ENCODE measurements at places on chromosomes 4 and X. TPM values are rescaled to one million over a fixed set of nuclear protein-coding genes. Genes with fewer than 3 reads are reported as not detected.
A peak's percentile ranks its signal among the peaks of the same experiment; 100 is the strongest.

GRCh38 chr4:184269879-184270430, 52.3 kb upstream of the ENPP6 start:
- no peaks in the 10 kb centered on the region for H3K27me3 ChIP-seq
- H3K4me1 ChIP-seq, result no peaks in the 10 kb centered on the region
- no peaks in the 10 kb centered on the region for H3K36me3 ChIP-seq
- H3K27ac ChIP-seq, result no peak overlapping the region
- H3K4me3 ChIP-seq, result no peak overlapping the region
- no peak for DNase-seq

- H3K4me1 ChIP-seq, result no peaks in the 10 kb centered on the region
- peak; percentile 7 for DNase-seq
- H3K27ac ChIP-seq, result no peak overlapping the region
- H3K27me3 ChIP-seq, result no peaks in the 10 kb centered on the region
Observed at GRCh38 chrX:15939737-15940136, 85.1 kb upstream of the AP1S2 start.

GRCh38 chr4:82889287-82889686, 1.7 kb downstream of the SEC31A start:
- H3K36me3 ChIP-seq, result peaks cover 13% of the 10 kb centered on the region
- peak overlapping the region; percentile 77 for H3K4me3 ChIP-seq
- peak overlapping the region; percentile 96 for H3K27ac ChIP-seq
- DNase-seq, result no peak

- no peak overlapping the region for H3K27ac ChIP-seq
- peaks cover 4% of the 10 kb centered on the region for H3K27me3 ChIP-seq
- no peak overlapping the region for H3K4me3 ChIP-seq
Observed at GRCh38 chrX:13898603-13899002, 81.7 kb upstream of the GPM6B start.

Gene SMIM31
- total RNA-seq, result not detected

DNA sequence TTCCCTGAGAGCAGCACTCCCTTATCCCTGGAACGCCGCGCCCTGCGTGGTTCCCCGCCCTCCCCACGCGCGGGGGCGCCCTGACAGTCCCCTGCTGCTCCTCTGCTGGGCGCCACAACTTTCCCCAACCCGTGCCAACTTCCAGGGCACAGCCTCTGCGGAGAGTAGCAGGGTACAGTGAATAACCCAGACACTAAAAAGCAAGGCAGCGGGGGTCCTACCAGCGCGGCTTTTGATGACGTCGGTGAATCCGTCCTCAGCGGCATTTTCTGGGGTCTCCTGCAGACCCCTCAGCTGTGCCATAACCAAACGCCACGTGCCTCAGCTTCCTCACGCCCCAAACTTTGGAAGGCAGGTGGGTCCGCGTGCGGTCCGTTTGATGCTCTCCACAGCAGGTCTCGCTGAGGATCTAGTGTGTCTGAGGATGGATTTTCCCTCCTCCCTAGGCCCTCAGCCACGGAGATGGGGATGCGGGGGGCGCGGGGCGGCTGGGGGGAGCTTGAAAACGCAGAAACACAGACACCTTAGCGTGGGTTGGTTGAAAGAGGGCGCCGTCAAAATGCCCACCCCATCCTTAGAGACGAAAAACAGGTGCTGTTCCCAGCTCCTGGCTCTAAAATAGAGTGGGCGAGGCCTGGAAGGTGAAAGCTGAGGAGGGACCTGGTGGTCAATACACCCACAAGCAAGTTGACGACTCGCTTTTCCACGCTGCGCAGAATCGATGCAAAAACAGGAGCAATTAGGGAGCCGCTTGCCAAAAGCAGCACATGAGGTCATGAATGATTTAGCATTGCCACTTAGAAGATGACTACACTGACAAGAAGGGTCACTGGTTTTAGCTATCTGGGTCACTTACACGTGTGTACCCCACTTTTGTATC, 405.6 kb downstream of the FAM47A start:
- H3K4me1 ChIP-seq, result no peaks in the 10 kb centered on the region
- H3K27me3 ChIP-seq, result peaks cover 8% of the 10 kb centered on the region

GRCh38 chr4:41628936-41629335, 91.0 kb downstream of the LIMCH1 start:
- no peaks in the 10 kb centered on the region for H3K4me1 ChIP-seq
- H3K36me3 ChIP-seq, result no peaks in the 10 kb centered on the region
- no peak overlapping the region for H3K4me3 ChIP-seq
- no peak overlapping the region for H3K27ac ChIP-seq

DNA sequence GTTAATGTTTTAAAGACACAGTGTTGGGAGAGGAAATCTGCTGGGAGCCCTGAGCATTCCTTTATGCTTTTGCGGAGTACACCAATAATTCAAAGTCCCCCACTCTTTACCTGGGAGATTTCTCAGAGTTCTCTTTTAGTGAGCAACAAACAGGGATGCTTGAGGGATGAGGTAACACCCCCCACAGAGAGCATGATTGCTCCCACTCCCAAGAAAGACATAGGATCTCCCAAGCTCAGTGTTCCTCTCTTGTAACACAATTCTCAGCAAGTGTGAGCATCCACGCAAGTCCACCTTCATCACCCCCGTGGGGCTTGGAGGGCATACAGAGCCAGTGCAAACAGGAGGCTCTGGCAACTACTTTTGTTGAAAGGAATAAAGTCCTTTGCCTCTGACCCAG, 36.1 kb downstream of the GSPT2 start:
- no peaks in the 10 kb centered on the region for H3K27me3 ChIP-seq
- no peaks in the 10 kb centered on the region for H3K36me3 ChIP-seq
- H3K4me1 ChIP-seq, result no peaks in the 10 kb centered on the region

- H3K4me1 ChIP-seq, result no peaks in the 10 kb centered on the region
- H3K36me3 ChIP-seq, result peaks cover 15% of the 10 kb centered on the region
- no peak overlapping the region for H3K27ac ChIP-seq
- H3K27me3 ChIP-seq, result no peaks in the 10 kb centered on the region
- no peak overlapping the region for H3K4me3 ChIP-seq
- no peak for DNase-seq
Observed at GRCh38 chr4:105357258-105357980, 116.4 kb downstream of the PPA2 start.

DNA sequence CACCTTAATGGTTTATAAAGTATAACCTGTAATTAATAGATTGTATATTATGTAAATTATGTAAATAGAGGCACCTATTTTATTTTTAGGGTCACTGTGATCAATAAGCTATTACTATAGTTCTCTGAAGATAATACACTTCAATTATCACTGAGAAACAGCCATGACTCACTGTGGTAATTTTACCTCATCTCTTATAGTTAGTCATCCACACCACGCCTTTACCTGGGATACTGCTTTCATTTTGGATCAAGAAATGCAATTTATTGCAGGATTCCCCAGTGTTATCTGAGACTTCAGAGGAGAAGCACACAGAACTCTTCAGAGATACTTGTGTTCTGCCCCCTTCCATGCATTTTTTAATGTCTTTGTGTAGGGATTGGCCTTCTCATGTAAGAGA, 348.1 kb upstream of the ATOH1 start:
- H3K36me3 ChIP-seq, result no peaks in the 10 kb centered on the region
- no peak overlapping the region for H3K27ac ChIP-seq
- no peaks in the 10 kb centered on the region for H3K4me1 ChIP-seq
- no peak overlapping the region for H3K4me3 ChIP-seq
- no peak for DNase-seq
- no peaks in the 10 kb centered on the region for H3K27me3 ChIP-seq

DNA sequence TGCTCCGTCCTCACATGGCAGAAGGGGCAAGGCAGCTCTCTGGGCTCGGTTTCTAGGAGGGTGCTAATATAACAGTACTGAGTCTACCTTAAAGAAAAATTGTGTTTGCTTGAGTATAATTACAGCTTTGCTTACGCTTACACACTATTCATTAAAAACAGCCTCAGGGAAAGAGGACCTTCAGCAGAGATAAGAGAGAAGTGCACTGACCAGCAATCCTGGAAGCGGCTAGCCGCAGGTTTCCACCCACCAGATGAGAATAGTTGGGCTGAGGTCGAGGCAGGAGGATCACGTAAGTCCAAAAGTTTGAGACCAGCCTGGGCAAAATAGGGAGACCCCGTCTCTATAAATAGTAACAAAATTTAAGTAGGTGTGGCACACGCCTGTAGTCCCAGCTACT, 15.2 kb upstream of the MRFAP1 start:
- H3K4me3 ChIP-seq, result no peak overlapping the region
- H3K36me3 ChIP-seq, result peaks cover 16% of the 10 kb centered on the region
- H3K27ac ChIP-seq, result no peak overlapping the region
- H3K4me1 ChIP-seq, result no peaks in the 10 kb centered on the region
- H3K27me3 ChIP-seq, result no peaks in the 10 kb centered on the region
- DNase-seq, result no peak

Gene SRPX
- total RNA-seq, result 26.7 TPM

Gene CCDC120
- total RNA-seq, result 20.6 TPM

Gene STATH
- not detected for total RNA-seq

DNA sequence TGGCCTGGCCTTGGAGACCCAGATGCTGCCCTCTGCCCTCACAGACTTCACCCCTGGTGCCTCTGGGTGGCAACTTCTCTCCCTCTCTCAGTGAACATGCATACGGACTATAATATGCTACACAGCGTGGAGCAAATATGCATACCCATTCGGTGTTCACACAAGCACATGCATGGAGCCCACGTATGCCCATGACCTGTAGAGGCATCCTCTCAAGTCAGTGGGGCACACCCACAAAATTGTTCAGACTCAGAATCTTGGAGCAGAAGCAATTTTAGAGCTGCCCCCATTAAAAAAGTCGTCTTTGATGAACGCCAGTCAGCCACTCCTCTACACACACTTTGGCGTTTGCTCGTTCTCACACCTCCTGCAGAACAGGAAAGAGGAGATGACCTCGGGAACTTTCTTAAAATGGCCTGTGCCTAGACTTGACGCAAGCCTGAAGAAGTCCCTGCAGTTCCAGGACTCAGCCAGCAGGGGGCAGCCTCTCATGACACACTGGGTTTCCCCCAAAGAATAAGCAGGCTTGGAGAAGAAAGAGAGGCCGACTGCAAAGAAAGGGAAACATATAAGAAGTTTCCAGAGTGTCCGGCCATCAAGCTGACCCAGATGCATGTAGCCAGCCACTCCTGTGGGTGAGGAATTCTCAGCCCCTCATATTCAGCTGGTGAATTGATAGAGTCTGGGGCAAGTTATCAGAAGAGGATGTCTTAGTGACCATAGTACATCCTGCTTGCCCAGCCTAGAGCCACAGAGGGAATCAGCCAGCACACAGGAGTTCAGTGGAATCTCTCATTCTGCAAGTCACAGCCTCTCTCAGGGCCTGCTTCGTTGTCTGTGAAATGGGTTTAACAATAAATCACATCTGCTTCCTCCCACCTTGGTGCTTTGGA, 17.3 kb downstream of the APLN start:
- H3K4me3 ChIP-seq, result no peak overlapping the region
- no peak overlapping the region for H3K27ac ChIP-seq
- no peaks in the 10 kb centered on the region for H3K4me1 ChIP-seq
- no peaks in the 10 kb centered on the region for H3K36me3 ChIP-seq
- H3K27me3 ChIP-seq, result no peaks in the 10 kb centered on the region

DNA sequence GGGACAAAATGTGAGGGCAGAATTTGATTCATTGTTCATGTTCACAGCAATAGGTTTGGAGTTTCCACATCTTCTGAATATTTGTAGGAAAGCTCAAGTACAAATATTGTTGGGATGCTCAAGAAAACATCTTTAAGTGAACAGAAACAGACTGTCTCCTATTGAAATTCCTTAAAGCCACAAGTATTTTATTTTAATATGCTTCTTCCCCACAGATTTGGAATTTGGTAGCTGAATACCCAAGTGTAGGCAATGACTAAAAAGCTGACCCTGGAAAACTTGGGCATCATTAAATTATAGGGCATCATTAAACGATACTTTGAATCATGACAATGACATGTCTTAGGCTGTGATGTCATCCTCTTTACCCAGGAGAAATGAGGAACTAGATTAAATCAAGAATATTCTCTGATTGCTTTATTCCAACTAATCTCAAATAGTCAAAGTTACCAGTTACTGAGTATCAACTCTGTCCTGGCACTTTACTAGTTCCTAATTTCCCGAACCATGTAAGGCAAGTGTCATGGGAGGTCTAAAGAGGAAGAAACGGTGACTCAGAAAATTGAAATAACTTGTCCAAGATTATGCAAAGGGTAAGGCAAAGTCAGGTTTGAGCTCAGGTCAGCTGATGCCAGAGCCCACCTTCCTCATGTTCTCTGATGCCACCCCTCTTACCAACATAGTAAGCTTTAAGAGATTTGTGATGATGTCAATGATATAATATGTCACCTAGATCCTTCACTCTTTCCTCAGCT, 223.1 kb upstream of the LEF1 start:
- DNase-seq, result no peak
- no peak overlapping the region for H3K4me3 ChIP-seq
- no peaks in the 10 kb centered on the region for H3K4me1 ChIP-seq
- H3K36me3 ChIP-seq, result no peaks in the 10 kb centered on the region
- no peak overlapping the region for H3K27ac ChIP-seq

- H3K4me3 ChIP-seq, result no peak overlapping the region
- no peak for DNase-seq
- no peak overlapping the region for H3K27ac ChIP-seq
- no peaks in the 10 kb centered on the region for H3K36me3 ChIP-seq
- H3K4me1 ChIP-seq, result peaks cover 3% of the 10 kb centered on the region
Observed at GRCh38 chrX:3066555-3066954, 25.3 kb downstream of the ARSF start.

Gene SPANXA1
- not detected for total RNA-seq

DNA sequence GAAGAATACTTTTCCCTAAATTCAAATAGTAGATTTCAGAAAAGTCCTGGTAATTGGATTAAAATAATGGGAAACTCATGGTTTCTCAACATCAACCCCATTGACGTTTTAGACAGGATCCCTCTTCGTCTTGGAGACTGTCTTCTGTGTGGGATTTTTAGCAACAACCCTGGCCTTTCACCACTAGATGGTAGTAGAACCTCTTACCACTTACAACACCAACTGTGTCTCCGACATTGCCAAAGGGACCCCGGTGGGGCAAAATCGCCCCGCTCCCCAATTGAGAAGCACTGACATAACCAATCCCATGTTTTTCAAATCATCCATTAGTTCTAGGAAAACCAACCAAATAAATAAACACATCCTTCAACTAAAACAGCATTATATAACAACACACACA, 16.9 kb upstream of the ANOS1 start:
- H3K4me1 ChIP-seq, result no peaks in the 10 kb centered on the region
- peak; percentile 57 for DNase-seq
- no peaks in the 10 kb centered on the region for H3K36me3 ChIP-seq
- H3K27me3 ChIP-seq, result no peaks in the 10 kb centered on the region

GRCh38 chrX:12332786-12333347, 194.6 kb downstream of the FRMPD4 start:
- no peaks in the 10 kb centered on the region for H3K36me3 ChIP-seq
- no peaks in the 10 kb centered on the region for H3K27me3 ChIP-seq
- H3K4me3 ChIP-seq, result no peak overlapping the region
- H3K27ac ChIP-seq, result no peak overlapping the region
- DNase-seq, result no peak

- no peaks in the 10 kb centered on the region for H3K27me3 ChIP-seq
- H3K36me3 ChIP-seq, result peaks cover 47% of the 10 kb centered on the region
- no peak for DNase-seq
- H3K4me3 ChIP-seq, result no peak overlapping the region
- H3K27ac ChIP-seq, result no peak overlapping the region
Observed at GRCh38 chrX:45083314-45083713, 117.4 kb downstream of the DIPK2B start.

Gene SORCS2
- total RNA-seq, result 2.2 TPM

GRCh38 chr4:41281038-41281634, 24.4 kb downstream of the UCHL1 start:
- no peak overlapping the region for H3K27ac ChIP-seq
- peaks cover 5% of the 10 kb centered on the region for H3K27me3 ChIP-seq
- H3K36me3 ChIP-seq, result no peaks in the 10 kb centered on the region
- H3K4me3 ChIP-seq, result no peak overlapping the region

GRCh38 chrX:24672701-24673190, 21.0 kb upstream of the POLA1 start:
- no peak overlapping the region for H3K27ac ChIP-seq
- peak; percentile 16 for DNase-seq
- no peak overlapping the region for H3K4me3 ChIP-seq
- no peaks in the 10 kb centered on the region for H3K27me3 ChIP-seq
- H3K36me3 ChIP-seq, result no peaks in the 10 kb centered on the region

Gene RNF113A
- total RNA-seq, result 16.9 TPM
